ENCODE measurements at places on chromosomes 2 and 18.

DNA sequence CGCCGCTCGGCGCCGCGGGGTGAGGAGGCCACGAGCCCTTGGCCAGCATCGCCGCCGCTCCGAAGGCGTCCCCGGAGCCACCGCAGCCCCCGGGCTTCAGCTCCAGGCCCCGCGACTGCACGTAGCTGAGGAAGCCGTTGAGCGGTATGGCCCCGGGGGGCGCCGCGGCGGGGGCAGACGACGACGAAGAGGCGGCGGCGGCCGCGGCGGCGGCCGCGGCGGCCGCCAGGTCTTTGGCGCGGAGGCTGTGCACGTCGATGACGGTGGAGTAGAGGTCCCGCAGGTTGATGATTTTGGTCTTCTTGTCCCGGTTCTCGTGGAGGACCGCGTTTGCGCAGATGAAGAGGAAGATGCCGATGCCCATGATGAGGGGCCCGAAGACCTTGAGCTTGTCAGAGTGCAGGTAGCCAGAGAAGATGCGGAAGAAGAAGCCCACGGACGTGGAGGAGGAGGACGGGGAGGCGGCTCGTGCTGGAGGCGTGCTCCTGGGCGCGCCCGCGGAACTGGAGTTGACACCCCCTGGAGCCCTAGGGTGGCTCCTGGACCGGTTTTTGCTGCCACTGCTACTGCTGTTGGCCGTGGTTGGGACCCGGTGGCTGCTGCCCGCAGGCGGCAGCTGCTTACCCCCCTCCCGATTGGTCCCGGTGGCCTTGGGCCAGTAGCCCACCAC lies 4.0 kb downstream of the TMEM200C start:
- DNase-seq: no peak

GRCh38 chr18:56306797-56307196 lies 331.6 kb downstream of the TXNL1 start:
- no peak for DNase-seq

DNA sequence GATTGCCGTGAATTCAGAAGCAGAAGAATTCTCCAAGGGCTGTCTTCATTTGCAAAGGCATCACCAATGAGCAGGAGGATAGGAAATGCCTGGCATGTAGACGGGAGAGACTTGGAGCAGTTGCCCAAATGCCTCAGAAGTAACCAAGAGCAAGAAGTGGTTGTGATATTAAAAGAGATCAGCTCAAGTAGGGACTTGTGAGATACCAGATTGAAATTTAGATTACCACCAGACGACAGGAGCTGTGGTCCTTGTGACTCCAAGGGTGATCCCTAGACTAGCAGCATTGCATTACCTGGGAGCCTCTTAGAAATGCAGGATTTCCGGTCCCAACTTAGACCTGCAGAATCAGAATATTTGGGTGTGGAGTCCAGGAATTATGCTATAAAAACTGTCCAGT lies 228.6 kb upstream of the EPAS1 start:
- DNase-seq: no peak

DNA sequence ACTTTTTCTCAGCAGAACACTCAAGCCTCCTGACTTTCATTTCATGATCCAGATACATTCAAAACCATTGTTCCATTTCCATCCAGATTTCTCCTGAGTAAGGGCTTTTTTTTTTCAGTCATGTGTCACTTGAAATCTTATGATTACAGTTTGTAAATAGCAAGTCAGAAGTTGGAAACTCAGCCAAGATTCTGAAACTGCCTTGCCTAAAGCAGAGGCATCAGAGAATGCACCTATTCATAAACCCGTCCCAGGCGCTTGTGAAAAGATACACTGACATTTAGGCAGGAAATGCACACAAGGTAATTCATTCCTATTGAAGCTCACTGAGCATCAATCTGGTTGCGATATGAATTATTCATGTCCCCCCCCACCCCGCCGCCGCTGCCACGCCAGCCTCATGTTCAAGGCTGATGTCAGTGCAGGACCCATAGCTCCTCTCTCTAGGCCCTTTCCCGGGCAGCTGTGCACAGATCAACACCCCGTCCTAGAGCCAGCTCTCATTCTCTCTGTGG lies 30.4 kb upstream of the MGAT4A start:
- peak; percentile 72 for DNase-seq

- no peak for DNase-seq
Measured at GRCh38 chr2:204027091-204027490, 90.5 kb downstream of the ICOS start.

DNA sequence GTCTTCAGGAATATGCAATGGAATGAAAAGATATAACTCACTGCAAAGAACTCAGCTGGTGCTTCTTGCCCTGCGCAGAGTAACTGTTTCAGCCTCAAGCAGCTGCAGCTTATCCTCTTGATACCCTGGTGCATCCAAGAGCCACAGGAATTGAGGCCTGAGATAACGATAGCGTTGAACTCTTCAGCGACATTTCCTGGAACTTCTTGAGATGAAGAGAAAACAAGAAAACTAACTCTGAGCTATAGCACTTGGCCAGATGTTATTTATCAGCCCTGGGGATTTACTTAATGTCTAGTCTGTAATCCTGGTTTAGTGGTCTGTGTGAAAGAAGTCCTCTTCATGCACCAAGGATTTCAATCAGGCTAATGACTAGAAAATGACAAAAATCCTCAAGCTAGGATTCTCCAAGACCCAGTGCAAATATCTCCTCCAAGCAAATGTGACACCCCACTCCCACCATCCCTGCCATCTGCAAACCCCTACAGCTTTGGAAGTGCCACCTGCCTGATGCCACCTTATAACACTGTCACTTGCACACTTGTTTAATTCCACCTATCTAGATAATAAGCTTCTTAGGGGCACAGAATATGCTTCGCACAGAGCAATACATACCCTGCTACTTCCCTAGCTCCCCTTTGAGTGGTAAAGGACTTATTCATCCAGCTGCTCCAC lies 40.6 kb downstream of the EHD3 start:
- no peak for DNase-seq

DNA sequence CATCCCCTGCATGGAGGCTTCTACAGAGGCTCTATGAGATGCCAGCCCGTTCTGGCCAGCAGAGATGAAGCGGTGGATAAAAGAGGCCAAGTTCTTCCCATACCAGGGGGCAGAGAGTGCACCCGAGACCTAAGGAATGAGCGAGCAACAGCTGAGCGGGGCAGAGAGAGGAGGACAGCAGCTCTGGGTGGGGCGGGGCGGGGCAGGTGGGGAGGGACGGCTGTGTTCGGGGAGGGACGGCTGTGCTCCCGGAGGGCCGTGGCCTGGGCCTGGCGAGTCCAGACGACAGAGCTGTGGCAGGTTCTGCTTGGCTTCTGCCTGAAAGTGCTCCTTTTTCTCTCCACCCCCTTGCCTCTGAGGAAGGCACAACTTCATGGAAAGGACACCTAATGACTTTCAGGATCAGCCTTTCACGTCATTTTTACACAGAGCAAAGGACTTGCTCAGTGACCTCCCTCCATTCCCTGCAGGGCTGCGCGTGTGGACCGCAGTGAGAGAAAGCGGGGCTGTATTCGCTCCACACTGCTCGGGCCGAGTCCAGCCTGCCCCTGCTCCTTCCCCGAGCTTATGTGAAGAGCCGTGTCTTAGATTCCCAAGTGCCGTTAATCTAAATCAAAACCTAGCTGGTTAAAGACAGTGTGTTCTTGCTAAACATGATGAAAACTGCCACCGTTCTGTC lies 232.9 kb downstream of the HDAC4 start:
- DNase-seq: no peak

Measured in activated naive CD8-positive, alpha-beta T cell treated with anti-CD3 and anti-CD28 coated beads, Interleukin-2, amount 50 U/mL, for 24 hours (primary cell).